ENCODE measurements at places on chromosomes 7 and 10.

GRCh38 chr10:116183733-116184511, 89.1 kb downstream of the GFRA1 start:
- no peak for DNase-seq

DNA sequence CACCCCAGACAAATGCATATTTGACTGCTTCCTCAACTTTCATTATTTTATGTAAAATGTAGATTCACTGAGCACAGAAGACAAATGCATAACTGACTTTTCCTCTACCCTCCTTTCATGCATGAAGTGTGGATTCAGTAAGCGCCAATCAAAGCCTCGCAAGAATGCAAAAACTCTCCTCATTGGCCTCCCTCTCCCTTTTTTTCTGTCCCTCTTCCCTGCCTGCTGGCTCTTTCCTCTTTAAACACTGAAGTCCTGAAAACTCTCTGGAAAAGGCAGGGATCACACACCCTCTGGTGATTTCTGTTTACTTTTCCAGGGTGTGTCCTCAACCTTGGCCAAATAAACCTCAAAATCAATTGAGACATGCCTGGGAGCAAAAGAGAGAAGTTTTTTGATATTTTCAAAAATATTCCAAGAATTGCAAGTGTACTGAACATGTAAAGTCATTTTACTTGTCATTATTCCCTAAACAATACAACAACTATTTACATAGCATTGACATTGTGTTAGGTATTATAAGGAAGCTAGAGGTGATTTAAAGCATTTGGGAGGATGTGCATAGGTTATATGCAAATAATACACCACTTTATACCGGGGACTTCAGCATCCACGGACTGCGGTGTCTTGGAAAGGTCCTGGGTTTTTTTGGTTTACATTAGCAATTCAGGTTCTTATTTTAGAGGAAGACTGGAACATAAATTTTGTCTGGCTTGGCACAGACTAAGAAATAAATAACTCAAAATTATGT, 71.4 kb downstream of the SEC61G start:
- DNase-seq, result no peak

DNA sequence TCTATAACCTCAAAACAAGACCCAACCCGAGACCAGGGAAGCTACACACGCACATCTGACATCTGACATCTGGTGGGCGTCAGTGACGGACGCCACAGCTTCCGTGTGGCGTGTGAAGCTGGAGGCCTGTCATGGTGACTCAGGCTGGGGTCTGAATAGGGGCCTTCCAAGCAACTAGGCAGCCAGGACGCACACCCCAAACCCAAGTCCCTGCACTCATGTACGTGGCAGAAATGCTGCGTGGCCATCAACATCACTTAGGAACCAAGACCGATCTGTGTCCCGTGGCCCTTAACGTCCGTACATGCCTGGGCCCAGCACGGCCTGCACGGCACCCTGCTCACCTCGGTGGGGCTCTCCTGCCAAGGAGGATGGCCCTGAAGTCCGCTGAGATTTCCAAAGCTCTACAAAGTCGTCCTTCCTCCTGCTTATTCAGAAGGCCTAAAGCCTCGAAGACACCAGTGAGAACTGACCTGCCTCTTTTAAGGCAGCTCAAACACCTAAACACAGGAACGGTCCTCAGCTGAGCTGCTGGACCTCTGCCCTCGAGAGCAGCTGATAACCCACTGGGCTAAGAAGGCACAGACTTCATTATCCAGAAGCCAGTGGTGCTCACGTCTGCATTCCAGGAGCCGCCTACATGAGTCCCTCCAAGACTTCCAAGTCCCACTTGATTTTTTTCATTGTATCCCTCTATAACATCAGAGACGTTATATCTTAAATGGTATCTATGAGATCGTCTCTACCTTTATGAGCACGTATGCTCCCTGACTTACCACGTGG, 82.5 kb downstream of the DIP2C start:
- DNase-seq, result no peak

DNA sequence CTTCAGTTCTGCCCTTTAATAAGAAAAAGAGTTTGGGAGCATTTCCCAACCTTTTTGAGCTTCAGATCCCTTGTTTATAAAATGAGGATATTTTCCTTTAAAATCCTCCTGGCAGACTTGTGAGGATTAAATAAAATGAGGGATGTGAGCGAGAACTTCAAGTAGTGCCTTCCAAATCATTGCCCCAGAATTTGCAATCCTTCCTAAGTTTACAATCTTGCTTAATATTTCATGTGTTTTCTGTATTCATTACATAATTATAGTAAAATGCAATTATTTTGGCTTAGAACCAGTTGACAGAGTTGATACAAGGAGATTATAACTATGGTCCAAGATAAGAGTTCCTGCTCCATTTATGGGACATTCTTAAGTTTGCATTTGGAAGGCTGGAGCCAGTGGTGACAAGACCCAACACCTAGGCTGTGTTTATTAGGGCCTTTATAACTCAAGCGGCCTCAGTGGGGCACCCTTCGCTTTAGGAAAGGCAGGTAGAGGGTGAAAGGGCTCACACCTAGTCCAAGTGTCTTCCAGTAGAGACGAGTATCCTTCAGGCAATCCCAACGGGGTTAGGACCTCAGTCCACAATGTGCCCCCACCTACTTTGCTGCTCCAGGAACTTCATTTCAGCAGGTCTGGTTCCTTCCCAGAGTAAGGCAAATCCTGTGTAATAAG, 317.5 kb downstream of the WDR11 start:
- DNase-seq, result no peak

DNA sequence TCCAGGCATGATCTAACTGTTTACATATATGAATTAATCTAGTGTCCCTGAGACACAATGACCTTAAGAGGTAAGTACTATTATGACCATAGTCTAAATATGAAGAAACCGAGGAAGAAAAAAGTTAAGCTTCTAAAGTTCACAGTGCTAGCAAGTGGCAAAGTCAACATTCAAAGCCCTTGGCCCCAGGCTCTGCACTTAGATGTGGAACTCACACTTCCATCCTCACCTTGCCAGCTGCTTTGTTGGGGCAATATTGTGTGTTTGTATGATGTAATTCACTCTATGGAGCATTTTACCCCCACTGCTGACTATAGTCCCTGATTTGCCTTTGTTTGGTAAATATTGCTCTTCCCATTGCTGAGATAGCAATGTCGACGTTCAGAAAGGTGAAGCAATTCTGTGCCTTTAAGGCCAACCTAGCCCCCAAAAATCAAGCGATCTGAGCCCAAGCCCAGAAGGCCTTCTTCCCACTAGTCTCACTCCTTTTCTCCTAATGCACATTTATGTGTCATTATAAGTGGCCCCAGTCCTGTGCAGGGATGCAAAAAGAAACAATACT, 487.6 kb upstream of the ZMIZ1 start:
- DNase-seq, result no peak

GRCh38 chr7:149772956-149773434, 393 bp downstream of the ZNF467 start:
- no peak for DNase-seq

DNA sequence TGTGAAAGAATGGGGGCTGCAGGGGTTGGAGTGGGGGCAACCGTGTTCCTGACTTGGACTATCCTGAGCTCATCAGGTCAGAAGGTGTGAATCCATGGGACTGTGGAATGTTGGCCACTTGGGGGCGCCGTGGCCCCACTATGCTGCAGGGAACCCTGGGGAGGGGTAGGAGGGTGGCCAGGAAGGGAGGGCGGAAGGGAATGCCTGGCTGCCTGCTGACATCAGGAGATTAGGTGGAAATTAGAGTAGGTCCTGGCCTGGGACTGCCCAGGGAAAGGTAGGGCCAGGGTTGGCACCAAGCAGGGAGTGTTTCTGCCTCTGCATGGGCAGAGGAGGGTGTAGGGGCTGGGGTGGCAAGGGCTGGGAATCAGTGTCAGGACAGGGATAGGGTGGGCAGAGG, 65.8 kb upstream of the PRSS58 start:
- no peak for DNase-seq

- no peak for DNase-seq
These were observed 172.3 kb downstream of the CACNB2 start for GRCh38 chr10:18312374-18313139.

- DNase-seq, result no peak
These were observed 155.0 kb downstream of the BMPER start for GRCh38 chr7:34060196-34060947.

GRCh38 chr10:82932451-82932850, 1057.5 kb downstream of the NRG3 start:
- no peak for DNase-seq

DNA sequence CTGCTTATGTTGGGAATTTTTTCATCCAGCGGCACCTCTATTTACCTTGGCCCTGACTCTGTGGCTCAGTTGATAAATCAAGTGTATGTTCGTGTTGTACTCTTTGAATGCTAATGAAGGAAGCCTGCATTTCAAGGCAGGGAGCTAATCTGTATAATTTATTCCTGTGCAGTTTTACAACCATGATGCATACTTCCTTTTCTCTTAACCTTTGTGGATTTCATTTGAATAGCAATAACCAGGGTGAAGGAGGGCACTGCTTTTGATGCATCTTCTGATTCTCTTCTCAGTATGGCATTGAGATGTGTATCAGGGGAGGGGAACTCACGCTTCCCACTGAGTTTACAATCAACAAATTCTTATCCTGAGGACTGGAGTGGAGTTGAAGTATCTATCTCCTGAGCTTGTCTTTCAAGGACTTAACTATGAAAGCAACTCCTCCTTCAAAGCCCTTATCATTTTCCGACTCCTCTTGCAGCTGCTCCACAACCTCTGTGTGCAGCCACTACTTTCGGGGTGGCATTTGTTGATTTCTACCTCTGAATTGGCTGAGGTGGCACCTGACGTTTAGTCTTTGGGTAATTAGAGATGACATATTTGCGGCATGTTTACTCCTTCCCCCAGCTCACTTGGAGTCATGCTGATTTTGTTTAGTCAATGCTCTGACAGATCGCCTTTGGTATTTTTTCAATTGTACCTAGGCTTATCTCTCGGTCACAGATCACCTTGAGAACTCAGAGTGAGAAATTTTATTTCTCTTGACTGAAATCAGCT, 275.2 kb downstream of the PHTF2 start:
- DNase-seq, result no peak

DNA sequence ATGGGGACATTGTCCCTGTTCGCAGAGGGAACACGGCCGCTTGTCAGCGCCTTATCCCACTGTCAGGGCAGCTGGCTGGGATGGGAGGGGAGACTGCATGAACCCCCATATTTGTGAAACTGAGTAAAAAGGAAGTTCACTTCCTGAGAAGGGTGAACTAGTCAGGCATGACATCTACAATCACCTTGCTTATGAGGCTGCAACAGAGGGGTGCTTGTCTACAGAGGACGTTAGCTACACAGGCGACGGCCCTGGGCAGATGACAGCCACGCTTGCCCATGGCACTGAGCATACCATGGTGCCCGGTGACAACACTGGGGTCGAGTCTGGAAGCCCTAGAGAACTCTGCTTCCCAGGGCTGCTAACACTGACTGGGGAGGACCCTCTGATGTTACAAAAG, 46.0 kb upstream of the KDM7A start:
- no peak for DNase-seq

DNA sequence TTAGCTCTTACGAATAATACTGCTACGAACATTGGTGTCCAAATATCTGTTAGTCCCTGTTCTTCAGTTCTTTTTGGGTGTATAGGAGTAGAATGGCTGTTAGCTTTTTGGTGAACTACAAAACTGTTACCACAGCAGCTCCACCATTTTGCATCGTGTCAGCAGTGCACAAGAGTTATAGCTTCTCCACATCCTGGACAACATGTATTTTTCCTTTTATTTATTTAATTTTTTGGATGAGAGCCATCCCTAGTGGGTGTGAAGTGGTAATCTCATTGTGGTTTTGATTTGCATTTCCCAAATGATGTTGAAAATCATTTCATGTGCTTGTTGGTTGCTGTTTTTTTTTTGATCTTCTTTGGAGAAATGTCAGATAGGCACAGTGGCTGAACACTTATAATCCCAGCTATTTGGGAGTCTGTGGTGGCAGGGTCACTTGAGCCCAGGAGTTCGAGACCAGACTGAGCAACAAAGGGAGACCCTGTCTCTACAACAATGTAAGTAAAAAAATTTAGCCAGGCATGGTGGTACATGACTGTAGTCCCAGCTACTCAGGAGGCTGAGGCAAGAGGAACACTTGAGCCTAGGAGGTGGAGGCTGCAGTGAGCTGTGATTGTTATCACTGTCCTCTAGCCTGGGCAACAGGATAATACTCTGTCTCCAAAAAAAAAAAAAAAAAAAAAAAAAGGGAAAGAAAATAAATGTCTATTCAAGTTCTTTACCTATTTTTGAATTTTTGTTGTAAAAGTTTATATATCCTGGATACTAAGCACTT, 31.7 kb downstream of the TRIM24 start:
- DNase-seq, result no peak

DNA sequence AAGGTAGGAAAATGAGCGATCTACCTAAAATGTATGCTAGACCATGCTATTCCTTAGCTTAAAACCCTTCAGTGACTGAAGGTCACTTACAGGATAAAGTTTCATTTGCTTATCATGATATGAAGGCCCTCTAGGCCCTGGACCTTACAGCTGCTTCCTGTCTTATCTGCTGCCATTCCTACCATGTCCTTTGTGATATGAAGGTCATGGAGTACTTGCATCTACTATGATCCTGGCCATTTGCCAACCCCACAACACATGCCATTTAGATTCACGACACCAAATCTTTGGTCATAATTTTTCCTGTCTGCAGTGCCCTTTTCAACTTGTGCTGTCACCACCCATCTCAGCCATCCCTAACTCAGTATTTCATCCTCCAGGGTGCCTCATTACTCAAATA, 181.8 kb upstream of the MDFIC start:
- no peak for DNase-seq

DNA sequence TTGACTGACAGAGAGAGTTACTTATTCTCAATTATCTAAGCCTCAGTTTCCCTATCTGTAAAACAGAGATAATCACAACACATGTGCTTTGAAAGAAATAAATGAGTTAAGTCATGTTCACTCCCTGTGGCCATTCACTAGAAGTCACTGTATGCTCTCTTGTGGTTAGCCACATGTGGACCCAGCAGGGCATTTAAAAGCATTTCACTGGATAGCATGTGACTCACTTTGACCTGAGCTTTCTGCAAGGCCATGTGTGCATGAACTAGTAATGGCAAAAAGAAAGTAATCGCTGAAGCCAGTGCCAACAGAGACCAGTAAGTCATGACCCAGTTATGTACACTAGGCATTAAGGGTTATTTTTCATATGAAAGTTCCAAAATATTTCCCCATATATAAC, 557.0 kb upstream of the IGFBP3 start:
- no peak for DNase-seq

GRCh38 chr7:30166155-30166840, 31.5 kb downstream of the MTURN start:
- no peak for DNase-seq

- DNase-seq, result no peak
These were observed 63.0 kb upstream of the SP4 start for GRCh38 chr7:21364801-21365271.

- DNase-seq, result no peak
These were observed 6.7 kb downstream of the PPRC1 start for GRCh38 chr10:102139281-102140110.
